Cortex of kidney (tissue), 1 donor: ENCODE measurements at places on chromosomes 12 and 14.

GRCh38 chr12:8734873-8735381 is 37.1 kb downstream of the RIMKLB start:
- DNase-seq = no peak

- DNase-seq = no peak
Observed at GRCh38 chr12:109157986-109158385, 41.6 kb downstream of the ACACB start.

DNA sequence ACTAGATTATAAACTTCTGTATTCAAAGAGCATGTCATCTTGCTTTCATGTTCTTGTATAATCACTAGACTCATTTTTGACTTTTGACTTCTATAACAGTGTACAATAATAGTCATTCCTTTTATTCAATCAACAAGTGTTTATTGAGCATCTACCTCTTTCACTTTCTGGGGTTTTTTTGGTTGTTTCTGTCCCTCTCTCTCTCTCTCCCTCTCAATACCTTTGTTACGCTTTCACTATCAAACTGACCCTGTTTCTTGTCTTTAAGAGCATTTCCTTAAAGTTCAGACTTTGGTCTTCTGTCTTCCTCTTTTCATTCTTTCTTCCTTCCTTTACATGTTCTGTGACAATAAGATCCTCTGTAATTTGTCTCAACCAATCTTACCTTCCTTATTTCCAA is 49.5 kb downstream of the GPR137C start:
- DNase-seq = no peak

- no peak for DNase-seq
Observed at GRCh38 chr14:21069388-21070082, 569 bp upstream of the ARHGEF40 start.

DNA sequence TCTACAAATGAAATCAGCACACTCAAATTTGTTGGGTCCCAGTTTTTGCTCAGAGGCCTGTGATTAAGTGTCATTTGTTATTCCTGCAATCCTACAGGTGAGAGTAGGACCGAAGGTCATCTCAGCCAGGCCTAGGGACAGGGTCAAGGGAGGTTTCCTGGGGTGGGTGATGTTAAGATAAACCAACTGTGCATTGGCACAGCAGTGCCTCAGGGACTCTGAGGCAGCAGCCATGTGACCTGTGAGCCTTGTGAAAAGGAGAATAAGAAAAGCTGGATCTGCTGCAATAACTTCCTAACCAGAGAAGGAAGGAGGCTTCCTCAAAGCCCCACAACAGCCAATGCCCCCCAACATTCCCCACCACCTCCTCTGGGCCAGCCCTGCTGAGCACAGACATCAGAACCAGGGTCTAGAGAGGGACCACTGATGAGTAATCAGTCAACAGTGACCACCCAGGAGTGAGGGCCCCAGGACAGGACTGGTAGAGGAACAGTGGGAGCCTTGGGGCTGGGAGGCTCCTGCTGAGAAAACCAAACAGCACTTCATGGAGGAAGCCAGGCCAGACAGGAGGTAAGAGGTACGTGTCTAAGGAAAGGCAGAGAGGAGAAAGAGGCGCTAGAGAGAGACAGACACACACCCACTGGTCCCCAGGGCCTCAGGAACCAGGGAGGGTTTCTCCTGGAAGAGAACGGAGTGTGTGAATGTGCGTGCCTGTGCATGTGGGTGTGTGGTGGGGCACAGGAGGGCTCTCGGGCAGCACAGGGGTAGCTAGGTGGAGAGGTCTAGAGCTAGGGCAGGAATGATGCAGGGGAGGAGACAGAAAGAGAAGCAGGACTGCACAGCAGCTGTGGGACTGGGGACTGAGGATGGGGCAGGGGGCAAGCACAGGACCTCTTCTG is 82.4 kb downstream of the ITPK1 start:
- DNase-seq = no peak

- no peak for DNase-seq
Observed at GRCh38 chr14:95784137-95784536, 70.2 kb upstream of the TCL1A start.

DNA sequence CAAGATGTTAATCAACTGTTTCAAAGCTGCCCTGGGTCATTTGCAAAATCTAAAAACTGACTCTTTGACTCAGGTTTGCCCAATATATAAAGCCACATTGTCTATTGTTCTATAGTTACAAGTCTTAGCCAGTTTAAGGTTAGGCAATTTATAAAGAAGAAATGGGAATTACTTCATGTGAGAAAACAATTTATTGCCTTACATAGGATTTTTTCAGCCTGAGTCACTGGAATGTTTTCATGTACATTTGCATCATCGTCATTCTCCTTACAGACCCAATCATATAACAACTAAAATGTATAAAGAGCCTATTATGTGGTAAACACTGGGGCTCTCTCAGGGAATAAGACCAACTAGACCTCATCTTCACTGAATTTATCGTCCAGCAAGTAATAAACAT is 100.3 kb upstream of the PLEKHG7 start:
- no peak for DNase-seq

DNA sequence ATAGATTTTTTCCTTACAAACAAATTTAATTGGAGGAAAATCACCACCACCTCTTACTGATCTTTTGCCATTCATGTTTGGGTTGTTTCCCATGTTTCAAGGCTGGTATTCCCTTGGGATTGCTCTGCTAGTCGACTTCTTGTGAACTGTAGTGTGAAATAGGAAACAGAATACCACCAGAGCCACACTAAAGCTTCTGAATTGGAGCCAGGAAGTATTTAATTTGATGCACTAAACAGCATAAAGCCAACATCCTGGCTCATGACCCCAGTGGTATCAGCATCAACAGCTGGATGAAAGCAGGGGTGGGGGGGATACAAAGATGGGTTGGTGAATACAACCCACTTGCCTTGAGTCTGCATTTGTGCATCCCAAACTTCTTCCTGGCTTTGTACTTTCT is 127.5 kb downstream of the TBC1D30 start:
- no peak for DNase-seq

GRCh38 chr14:90839024-90839888 is 23.0 kb upstream of the TTC7B start:
- DNase-seq = no peak

- DNase-seq = no peak
Observed at GRCh38 chr14:102220031-102220430, 80.3 kb downstream of the WDR20 start.

- no peak for DNase-seq
Observed at GRCh38 chr12:122949405-122949804, 16.9 kb downstream of the ABCB9 start.

- DNase-seq = no peak
Observed at GRCh38 chr12:113083863-113084435, 27.4 kb downstream of the DTX1 start.

DNA sequence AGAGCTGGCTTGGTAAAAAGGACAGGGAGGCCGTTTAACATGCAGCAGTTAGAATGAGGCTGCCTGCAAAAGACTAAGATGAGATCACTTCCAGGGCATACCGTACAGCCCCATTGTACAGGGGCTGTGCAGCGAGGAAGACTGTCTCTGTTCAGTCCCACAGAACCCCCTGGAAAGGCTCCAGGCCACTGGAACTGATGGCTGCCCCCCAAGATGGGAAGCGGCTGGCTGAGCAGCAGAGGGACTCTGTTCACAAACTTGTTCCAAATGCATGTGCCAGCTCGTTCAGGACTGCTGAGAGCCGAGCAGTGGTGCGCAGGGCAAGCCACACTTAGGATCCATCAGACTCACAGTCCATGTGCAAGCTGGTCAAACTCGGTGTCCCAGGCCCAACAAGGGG is 82.9 kb downstream of the CHGA start:
- DNase-seq = no peak

- no peak for DNase-seq
Observed at GRCh38 chr12:52515927-52516831, 4.0 kb downstream of the KRT5 start.

GRCh38 chr14:101928415-101928841 is 35.9 kb upstream of the DYNC1H1 start:
- no peak for DNase-seq

GRCh38 chr14:22159099-22159498 is 429.9 kb downstream of the DAD1 start:
- no peak for DNase-seq

- DNase-seq = no peak
Observed at GRCh38 chr14:76045773-76046172, 60.2 kb downstream of the IFT43 start.

DNA sequence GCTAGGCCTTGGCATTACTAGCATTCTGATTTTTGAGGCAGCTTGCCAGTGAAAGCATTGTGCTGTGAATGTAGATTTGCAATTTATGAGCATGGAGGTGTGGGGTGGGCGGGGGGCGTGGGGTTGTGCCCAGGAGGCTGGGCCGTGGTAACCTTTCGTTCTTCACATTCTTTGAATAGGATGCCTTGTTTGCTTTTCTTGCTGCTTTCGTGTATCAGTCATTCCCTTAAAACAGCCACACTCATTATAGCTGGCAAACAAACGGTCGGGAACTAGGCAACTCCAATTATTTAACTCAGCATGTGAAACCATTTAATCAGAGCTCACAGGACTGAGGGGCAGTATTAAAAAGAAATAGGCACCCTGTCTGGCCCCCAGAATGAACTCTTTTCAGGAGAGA is 115.9 kb upstream of the PELI2 start:
- DNase-seq = no peak

DNA sequence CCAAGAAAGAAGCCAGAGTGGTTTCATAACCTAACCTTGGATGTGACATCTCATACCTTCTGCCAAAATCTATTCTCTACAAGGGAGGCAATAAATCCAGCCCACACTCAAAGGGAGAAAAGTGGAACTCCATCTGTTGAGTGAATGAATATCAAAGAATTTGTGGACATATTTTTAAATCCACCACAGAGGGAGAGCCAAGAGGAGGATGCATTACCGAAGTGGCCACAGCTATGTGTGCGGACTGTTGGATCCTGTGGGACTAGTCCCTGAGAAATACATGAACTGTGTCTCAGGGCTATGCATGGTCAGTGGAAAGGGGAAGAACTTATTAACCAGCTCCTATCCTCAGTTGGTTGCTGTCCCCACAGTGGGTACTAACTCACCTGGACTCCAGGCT is 273.9 kb downstream of the NUAK1 start:
- no peak for DNase-seq

DNA sequence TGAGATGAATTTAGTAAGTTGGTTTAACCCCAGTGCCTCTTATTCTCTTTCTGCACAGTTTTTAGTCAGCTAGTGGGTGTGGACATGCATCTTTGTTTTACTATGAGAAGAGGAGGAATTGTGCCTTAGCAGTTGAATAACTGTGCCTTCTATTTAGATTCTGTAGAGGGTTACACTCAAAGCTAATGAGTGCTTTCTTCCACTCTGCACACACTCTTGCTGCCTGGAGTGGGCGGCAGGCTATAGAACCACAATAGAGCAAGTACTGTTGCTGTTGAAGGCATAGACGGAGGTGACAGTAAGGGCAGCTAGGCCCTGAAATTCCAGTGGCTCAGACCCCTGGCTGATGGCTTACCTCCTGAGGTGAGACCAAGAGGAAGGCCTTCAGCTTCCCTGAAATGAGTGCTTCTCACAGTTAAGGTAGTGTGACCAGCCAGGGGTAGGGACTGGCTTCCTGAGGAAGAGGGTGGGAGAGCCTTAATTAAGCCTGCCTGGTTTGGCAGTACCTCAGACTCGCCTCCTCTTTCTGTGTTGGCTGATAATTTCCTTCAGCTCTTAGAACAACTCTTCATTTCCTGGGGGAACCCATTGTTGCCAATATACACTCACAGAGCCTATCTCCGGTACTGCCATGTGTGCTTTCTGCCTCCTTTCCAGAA is 24.7 kb downstream of the SUSD6 start:
- DNase-seq = no peak
